Naive B cell (primary cell): ENCODE measurements at places on chromosomes 13 and 19.

GRCh38 chr19:495402-496111 is 729 bp upstream of the MADCAM1 start:
- no peak for DNase-seq

- no peak for DNase-seq
These were observed 7.0 kb downstream of the RPS9 start for GRCh38 chr19:54207676-54207982.

GRCh38 chr13:45055902-45056648 is 64.2 kb upstream of the GTF2F2 start:
- DNase-seq, result no peak

GRCh38 chr13:46728777-46729176 is 68.2 kb downstream of the ESD start:
- DNase-seq, result no peak

- no peak for DNase-seq
These were observed 113.2 kb downstream of the HSPH1 start for GRCh38 chr13:31048521-31048920.

- DNase-seq, result no peak
These were observed 7.4 kb upstream of the CERS1 start for GRCh38 chr19:18903156-18904037.

DNA sequence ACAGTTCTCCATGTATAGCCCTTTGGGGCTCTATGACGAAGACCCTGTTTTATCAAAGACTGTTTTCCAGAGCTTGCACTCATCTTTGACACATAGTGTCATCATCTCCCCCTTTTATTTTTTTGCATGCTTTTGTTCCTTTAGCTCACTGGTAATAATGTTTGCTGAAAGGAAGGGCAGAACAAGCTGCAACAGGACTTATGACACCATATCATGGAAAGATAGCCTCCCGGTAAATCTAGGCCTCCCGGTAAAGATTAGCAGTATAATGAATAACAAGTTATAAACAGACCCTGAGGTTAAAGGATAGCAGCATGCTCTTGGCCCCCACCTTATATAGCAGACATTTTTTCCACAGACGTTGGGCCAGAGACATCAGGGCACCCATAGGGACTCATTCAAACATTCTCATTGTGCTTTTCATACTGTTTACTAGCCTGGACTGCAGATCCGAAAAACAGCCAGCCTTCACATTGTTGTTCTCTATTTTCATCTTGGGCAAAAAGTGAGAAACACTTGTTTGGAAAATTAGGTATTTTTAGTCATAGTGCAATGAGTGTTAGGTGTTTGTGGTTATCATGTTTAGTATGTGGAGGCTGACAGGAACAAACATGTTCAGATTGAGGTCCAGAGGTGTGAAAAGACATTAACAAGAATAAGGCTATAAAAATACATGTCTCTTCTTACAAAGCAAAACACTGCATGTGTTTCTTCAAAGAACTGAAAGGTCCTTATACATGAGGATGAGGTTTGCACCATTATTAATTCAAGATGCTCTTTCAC is 136.9 kb upstream of the SPRY2 start:
- DNase-seq, result no peak

DNA sequence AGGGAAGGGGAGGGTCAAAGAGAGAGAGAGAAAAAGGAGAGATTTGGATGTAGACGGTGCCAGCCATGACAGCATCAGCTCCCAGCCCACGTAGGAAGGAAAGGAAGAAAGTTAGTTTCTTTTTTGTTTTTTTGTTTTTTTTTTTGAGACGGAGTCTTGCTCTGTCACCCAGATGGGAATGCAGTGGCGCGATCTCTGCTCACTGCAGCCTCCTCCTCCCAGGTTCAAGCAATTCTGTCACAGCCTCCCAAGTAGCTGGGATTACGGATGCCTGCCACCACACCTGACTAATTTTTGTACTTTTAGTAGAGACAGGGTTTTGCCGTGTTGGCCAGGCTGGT is 27.6 kb downstream of the ELL start:
- no peak for DNase-seq

DNA sequence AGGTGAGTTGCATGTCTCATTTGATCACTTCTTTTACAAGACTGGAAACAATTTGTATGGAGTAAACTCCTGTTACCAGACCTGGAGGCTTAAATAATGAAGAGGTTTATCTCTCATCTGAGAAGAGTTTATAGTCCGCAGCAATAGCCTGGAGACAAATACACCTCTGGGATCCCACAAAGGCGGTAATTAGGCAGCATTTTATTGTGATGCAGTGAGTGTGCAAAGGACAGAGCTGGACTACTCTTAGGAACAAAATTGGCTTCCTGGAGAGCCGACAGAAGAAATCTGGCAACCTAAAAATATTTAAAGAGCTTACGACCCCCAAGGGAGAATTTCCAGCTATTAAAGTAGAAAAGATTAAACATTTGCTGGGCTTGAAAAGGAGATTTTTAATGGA is 11.8 kb upstream of the KATNAL1 start:
- no peak for DNase-seq

DNA sequence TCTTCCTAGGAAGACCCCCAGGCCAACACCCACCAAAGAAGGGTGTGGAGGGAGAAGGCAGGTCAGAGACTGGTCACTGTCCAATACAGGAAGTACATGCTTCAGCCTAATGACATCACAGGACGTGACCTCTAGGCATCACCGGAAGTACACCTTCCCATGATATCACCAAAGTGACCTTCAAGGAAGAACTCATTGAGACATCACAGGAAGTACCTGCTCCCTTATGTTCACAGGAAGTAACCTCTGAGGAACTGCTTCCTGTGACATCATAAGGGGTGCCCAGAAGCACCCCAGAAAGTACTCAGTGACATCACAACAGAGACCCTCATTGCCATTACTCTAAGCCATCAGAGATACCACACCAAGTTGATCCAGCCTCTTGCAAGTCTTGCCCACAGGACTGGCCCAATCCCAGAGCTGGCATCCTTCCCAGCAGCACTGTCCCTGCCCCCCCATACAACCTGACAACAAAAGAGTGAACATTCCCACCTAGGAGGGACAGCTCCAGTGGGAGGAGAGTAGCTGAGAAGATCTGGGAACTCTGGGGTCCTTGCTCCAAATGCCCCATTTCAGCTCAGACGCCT is 24.2 kb upstream of the NANOS2 start:
- DNase-seq, result no peak

DNA sequence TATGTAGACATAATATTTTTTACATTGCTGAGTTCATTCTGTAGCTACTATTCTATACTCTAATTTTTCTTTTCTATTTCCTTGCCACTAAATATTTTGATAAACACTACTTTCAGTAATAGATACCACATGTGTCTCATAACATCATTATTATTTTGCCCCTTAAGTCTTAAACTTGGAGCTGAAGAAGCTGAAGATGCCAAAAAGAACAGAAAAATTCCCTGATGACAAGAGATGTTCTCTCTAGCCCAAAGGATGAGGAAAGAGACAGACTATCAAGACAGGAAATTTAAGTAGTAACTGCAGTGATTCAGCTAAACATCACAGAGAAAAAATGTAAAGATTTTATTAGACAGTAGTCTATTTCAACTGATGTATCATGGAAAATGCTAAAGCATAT is 322.0 kb upstream of the KLHL1 start:
- no peak for DNase-seq

DNA sequence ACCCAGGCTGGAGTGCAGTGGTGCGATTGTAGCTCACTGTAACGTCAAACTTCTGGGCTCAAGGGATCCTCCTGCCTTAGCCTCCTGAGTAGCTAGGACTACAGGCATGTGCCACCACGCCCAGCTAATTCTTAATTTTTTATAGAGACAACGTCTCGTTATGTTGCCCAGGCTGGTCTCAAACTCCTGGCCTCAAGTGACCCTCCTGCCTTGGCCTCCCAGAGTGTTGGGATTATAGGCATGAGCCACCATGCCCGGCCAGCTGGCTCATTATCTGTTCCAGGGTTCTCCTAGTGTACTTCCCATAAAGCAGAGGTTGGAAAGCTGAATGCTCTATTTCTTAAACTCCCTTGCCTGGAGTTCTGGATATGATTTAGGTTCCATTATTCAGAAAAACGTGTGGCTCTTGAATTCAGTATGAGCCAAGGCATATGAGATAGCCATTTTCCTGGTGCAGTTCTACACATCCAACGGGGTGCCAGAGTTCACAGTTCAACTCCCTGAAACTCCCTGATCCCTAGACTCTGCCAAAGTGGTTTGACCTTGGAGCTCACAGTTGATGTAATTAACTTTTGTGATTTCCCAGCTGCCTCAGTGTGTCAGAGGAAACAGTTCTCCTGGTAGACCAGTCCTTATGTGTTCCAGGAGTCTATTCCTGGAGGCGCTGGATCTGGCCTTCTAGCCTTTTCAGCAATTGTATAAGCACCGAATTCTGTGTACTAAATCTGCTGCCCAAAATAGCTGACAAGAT is 21.6 kb downstream of the GPR183 start:
- no peak for DNase-seq
